Spleen (tissue), 13 donors: ENCODE measurements at places on chromosomes 16 and 17. TPM values are rescaled to one million over a fixed set of nuclear protein-coding genes. Genes with fewer than 3 reads are reported as not detected.

Gene CCL7
- not detected for total RNA-seq

GRCh38 chr17:33330877-33331276, 37.8 kb upstream of the ASIC2 start:
- no peak for DNase-seq

Gene SPNS3
- 4.3 TPM for total RNA-seq

GRCh38 chr16:50666658-50667496, 14.2 kb downstream of the SNX20 start:
- DNase-seq = peak; percentile 86

DNA sequence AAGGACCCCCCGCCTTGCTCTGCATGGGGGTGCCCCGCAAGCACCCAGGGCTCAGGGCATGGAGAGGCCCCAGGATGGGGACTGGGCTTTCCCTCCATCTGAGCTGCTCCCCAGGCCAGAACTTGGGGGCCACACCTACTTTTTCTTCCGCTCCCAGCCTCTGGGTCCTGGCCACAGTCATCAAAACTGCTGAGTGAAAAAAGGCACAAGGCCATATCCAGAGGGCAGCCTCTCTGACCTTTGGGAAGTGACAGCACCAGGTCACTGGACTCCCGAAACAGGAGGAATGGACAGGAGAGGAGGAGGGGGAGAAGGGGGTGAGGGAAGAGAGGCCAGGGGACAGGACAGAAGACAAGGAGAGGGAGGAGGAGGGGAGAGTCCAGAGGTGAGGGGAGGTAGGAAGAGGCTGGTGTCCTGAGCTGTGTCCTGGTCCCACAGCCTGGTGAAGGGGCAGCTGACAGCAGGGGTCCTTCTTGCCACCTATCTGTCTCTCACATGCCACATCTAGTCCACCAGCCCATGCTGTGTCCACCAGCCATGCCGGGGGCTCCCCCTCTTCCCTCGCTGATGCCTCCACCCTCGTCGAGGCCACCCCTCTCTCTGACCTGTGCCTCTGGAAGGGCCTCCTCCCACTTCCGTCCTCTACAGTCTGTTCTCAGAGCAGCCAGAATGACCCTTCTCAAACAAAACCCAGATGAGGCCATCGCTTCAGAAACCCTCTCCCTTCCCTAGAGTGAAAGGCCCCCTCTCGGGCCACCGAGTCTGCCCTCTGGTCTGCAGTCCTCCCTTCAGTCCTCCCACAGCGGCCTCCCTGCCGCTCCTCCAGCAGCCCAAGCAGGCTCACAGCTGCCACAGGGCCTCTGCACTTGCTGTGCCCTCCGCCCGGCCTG, 73.9 kb upstream of the TOB1 start:
- DNase-seq = no peak

Gene DYNLRB2
- total RNA-seq = not detected

GRCh38 chr17:82243648-82244412, 15.0 kb downstream of the SLC16A3 start:
- no peak for DNase-seq

- DNase-seq = no peak
Measured at GRCh38 chr16:89576153-89577054, 846 bp downstream of the CPNE7 start.

DNA sequence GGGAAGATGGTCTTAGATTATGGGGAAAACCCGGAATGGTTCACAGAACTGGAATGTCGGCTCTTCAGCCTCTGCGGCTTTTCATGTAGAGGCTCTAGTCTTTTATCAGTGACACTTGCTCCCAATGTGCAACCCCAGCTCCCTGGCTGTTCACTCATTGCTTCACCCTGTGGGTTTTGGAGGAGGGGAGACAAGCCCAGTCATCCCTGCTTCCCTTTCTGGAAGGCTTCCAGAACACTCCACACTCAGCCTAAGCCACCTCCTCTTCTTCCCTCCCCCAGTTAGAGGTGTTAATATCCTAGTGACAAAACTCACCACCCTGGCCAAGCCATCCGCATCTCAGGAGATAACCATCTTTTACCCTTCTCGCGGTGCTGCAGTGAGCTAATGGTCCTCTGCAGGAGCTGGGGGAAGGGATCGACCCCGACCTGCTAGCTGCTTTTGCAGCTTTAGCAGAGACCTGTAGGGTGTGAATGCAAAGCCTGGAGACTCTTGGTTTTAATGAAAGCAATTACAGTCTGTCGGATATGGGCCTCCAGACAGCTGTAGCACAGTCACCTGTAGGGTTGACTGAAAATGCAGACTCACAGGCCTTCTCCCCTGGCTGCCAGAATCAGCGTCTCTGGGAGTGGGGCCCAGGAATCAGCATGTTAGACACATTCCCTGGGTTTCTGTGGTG, 24.3 kb upstream of the LASP1NB start:
- no peak for DNase-seq

- DNase-seq = no peak
Measured at GRCh38 chr17:80455336-80455710, 21.1 kb downstream of the NPTX1 start.

Gene AMFR
- 97.3 TPM for total RNA-seq

GRCh38 chr17:39867084-39867879, 720 bp upstream of the ZPBP2 start:
- peak; percentile 76 for DNase-seq

DNA sequence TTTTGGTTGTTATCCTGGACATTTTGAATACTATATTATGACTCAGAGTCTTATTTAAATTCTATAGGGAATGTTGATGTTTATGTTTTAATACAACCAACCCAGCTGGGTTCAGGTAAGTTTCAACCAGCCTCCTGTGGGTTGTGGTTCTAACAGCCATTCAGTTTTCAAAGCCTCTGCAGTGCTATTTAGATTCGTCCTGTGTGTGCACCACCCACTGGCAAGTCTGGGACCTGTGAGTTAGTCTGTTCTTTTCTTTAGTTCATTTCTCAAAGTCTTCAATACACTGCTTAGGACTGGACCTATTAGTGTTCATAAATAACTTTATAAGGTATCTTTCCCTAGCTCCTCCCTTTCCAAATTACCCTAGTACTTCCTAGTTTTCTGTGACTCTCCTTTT, 170.6 kb downstream of the TMEM132E start:
- DNase-seq = no peak

- no peak for DNase-seq
Measured at GRCh38 chr17:7392696-7393612, 1.4 kb downstream of the PLSCR3 start.

DNA sequence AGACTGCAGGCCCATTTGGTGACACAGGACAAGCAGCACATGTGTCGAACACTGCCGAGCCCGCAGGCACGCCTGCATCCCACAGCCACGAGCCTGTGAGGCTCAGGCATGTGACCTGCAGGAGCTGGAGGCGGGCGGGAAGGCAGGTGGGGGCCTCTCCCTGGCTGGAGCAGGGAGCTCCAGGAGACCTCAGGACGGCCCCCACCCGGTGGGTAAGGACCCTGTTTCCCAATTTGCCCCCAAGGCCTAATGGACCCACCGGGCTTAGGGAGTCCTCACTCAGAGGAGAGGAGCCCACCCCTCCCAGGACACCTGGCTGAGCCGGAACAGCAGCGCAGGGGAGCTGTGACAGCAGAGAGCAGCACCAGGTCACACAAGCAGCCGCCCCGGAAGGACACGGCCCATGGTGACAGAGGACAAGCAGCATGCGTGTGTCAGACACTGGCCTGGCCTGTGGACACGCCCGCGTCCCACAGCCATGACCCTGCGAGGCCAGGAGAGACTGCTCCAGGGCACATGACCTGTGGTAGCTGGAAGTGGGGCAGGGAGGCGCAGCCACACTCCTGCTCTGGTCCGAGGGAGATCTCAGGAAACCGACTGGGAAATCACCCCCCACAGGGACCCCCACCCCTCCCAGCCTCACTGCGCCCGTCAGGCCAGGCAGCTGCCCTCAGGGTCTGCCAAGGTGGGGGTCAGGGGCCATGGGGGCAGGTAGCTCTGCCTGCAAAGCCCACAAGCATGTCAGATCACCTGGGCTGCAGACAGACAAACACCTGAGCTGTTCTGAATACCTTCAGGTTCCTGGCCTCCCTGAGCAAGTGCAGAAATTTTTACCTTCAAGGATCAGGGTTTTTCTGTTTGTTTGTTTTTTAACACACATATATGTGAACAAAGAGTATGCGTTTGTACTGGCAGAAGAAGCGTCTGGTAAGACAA, 2.4 kb downstream of the SPSB3 start:
- DNase-seq = peak; percentile 79

DNA sequence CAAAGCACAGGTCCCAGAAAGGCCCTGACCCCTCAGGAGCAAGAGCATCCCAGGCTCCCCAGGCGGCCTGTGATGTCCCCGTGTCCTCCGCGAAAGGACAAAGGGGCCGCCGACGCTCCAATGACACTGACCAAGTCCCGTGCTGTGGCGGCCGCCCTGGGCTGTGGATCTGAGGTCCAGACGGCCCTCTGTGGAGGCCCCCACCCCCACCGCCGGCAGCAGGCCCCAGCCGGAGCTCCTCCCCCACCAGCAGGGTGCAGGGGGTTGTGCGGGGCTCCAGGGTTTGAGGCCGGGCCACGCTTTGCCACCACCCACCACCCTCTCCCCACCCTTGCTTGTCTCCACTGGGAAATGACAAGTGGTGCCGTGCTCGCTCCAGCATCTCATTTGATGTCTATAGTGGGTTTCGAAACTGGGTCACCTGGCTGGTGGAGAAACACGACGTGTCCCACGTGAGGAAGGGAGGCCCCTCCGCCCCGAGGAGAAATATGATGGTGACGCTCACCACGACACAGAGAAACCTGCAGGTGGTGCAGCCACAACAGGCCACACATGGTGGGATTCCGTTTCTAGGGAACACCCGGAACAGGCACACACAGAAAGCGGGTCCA, 31.2 kb upstream of the ZNF469 start:
- peak; percentile 57 for DNase-seq

Gene STAT5B
- total RNA-seq = 152 TPM

GRCh38 chr16:54954220-54954619, 23.6 kb downstream of the IRX5 start:
- no peak for DNase-seq

DNA sequence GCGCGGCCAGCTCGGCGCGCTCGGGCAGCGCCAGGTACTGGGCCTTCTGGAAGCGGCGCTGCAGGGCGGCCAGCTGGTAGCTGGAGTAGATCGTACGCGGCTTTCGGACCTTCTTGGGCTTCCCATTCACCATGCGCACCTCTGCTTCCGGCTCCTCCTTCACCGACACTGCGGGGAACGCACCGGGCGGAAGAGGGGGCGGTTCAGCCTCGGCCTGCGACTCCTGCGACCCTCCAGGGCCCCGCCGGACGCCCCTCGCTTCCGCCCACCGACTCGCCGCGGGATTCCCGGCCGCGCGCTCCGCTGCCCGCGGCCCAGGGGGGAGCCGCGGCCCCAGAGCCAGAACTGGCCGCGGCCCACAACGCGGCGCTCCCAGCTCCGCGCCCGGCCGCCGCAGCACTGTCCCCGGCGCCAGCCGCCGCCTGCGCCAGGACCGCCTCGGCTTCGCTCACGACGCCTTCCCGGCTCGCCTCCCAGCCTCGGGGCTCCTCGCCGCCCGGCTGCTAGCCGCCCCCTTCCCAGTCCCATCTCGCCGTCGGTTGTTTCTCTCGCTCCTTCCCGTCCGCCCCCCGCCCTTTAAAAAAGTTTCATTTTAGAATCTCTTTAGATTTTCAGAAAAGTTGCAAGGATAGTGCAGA, 1.5 kb downstream of the DLX3 start:
- DNase-seq = no peak

Gene SDR42E2
- 0.24 TPM for total RNA-seq

- DNase-seq = no peak
Measured at GRCh38 chr17:36931697-36932382, 5.4 kb upstream of the LHX1 start.

- no peak for DNase-seq
Measured at GRCh38 chr17:71055128-71055527, 885.8 kb downstream of the KCNJ2 start.

GRCh38 chr16:75248536-75249380, 2.7 kb downstream of the BCAR1 start:
- no peak for DNase-seq

Gene PMFBP1
- 2.0 TPM for total RNA-seq

Gene ERCC4
- 8.9 TPM for total RNA-seq

DNA sequence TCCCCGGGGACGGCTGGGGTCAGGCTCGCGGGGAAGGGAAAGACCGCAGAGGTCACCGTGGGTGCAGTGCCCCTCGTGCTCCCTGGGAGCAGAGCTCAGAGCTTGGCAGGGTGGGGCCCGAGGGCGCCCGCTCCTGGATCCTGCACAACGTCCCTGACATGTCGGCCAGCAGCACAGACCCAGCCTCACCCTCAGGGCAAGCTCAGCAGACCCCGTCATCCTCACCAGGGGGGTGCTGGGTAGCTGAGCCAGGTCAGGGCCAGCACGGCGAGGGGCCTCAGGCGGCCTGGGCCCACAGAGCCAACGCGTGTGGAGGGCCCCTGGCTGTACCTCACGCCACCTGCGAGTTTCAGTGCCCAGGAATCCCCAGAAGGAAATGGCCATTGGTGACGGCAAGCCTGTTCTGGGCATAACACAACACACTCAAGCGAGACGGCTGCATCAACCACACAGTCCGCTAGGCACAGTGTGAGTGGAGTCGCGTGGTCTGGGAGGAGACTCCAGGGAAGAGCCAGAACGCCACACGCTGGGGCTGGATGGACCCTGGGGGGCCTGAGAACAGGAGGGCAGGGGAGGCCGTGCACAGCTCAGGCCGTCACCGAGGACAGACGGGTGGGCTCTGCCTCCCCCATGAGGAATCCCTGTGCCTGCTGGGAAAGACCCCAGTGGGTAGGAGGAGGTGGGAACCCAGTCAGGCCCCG, 60.3 kb downstream of the ZNF778 start:
- no peak for DNase-seq

DNA sequence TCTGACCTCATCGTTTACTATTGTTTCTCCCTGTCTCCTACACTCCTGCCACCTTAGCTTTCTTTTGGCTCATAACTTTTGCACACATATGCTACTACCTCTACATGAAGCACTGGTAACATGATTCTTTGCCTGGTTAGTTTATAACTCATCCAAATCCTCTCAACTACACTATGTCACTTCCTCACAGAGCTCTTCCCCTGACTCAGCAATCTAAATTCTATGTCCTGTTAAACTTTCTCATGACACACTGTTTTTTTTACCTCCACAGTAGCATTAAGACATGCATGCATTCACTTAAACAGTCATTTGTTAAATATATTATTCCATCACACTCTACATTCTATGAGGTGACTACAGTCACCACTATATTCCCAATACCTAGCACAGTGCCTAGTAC, 19.7 kb downstream of the APPBP2 start:
- DNase-seq = no peak

- DNase-seq = no peak
Measured at GRCh38 chr17:58153671-58154070, 5.5 kb downstream of the OR4D1 start.

Gene VEZF1
- 54.2 TPM for total RNA-seq

- no peak for DNase-seq
Measured at GRCh38 chr17:43892647-43892952, 14.7 kb downstream of the MPP2 start.

GRCh38 chr17:82984751-82985427, 94.5 kb upstream of the METRNL start:
- no peak for DNase-seq

GRCh38 chr16:15983898-15984297, 34.5 kb downstream of the ABCC1 start:
- no peak for DNase-seq

DNA sequence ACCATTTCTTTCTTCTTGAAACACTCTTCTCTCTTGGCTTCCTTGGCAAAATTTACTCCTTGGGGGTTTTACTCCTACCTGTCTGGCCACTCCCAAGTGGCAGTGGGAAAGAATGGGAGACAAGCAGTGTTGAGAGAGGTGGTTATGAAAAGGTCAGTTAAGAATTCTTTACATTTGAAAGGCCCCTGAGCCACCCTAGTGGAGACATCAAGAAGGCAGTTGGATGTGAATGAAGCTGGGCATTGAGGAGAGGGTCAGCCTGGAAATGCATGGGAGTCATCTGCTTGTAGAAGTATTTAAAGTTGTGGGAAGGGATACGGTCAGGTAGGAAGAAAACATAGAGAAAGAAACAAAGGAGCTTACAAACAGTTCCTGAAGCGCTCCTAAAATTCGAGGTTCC, 42.3 kb upstream of the CCNF start:
- no peak for DNase-seq
